Type B pancreatic cell (in vitro differentiated cells): ENCODE measurements at places on chromosomes 6 and 20.

DNA sequence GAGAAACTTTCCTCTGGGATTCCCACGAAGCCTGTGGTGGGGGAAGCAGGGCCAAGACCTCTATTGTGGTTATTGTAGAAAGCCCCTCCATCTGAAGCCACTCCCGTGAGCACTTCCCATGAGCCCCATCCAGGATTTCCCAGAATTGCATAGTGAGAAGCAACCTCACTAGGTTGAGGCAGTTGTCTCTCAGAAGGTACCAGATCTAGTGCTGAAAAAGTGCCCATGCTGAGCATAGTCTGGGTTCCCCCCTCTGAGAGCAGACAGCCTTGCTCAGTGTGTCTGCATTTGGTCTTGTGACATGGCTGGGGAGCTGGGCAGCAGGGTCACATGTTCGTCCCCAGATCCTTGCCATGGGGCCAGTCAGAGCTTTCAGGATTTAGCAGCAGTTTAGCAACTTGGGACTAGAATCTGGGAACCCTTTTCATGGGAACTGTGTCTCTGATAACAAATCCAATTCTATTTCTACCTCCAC lies 38.6 kb downstream of the SLC9A8 start:
- DNase-seq: no peak
- no peak overlapping the region for H3K4me3 ChIP-seq
- H3K4me1 ChIP-seq: peaks cover 32% of the 10 kb centered on the region
- no peak overlapping the region for H3K27ac ChIP-seq

GRCh38 chr6:108403236-108403635 lies 108.4 kb downstream of the AFG1L start:
- H3K4me1 ChIP-seq: no peaks in the 10 kb centered on the region
- no peak overlapping the region for H3K27ac ChIP-seq
- no peak for DNase-seq
- peaks cover 8% of the 10 kb centered on the region for H3K36me3 ChIP-seq

DNA sequence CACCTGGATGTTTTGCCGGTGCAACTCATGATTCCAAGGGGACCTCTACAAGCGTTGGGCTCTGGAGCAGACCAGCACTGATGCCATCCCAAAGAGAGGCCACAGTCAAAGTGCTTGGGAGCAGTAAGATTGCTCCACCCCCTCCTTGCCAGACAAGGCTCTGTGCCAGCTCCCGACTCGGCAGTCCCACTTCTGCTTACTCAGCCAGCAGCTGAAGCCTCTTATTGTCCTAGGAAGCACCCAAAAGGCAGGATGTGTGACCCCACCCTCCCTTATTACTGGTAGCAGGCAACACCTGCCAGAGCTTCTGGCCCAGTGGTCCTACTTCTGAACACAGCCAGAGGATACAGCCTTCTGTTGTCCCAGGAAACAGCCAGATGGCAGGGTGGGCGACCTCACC lies 614.2 kb downstream of the TENT5A start:
- no peaks in the 10 kb centered on the region for H3K36me3 ChIP-seq
- no peaks in the 10 kb centered on the region for H3K27me3 ChIP-seq
- no peak overlapping the region for H3K27ac ChIP-seq
- no peak overlapping the region for H3K4me3 ChIP-seq
- no peak for DNase-seq
- no peaks in the 10 kb centered on the region for H3K4me1 ChIP-seq

- no peaks in the 10 kb centered on the region for H3K27me3 ChIP-seq
- peaks cover 12% of the 10 kb centered on the region for H3K4me1 ChIP-seq
- no peak for DNase-seq
Measured at GRCh38 chr20:9018346-9018745, 50.5 kb upstream of the PLCB4 start.

DNA sequence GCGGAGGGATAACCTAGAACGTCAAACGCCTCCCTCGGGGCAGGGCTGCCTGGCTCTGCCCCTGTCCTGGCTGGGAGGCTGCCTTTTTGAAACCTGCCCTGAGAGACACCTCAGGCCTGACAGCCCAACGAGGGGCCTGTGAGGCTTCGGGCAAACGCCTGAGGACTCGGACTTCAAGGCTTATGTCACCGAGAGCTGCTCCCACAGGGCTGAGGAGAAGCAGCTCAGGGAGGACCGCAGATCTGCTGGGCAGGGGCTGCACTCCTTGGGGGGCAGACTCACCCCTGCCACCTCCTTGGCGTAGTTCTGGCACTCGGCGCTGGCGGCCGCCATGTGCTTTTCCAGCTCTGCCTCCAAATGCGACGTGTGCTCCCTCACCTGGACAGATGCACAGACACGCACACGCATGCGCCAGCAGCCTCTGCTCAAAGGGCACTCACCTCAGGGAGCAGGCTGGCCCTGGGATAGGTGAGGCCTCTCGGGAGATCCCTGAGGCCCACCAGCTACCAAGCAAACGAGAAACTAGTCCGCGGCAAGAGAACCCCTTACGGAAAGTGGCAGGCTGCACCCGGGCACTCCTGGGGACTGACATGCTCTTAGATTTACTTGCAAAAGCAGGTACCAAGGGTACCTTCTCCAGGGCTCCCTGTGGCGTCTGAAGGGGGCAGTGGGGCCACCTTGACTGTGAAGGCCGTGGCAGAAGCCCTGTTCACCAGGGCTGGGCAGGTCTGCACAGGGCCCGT lies 49.6 kb downstream of the DSTN start:
- no peak overlapping the region for H3K4me3 ChIP-seq
- H3K4me1 ChIP-seq: no peaks in the 10 kb centered on the region
- peak; percentile 51 for DNase-seq
- no peaks in the 10 kb centered on the region for H3K27me3 ChIP-seq
- H3K36me3 ChIP-seq: peaks cover 3% of the 10 kb centered on the region

- H3K27ac ChIP-seq: no peak overlapping the region
- no peak overlapping the region for H3K4me3 ChIP-seq
- no peaks in the 10 kb centered on the region for H3K4me1 ChIP-seq
Measured at GRCh38 chr20:12623870-12624269, 384.9 kb upstream of the SPTLC3 start.

- H3K4me1 ChIP-seq: no peaks in the 10 kb centered on the region
- no peak for DNase-seq
- no peak overlapping the region for H3K27ac ChIP-seq
Measured at GRCh38 chr20:41428285-41428684, 61.7 kb upstream of the EMILIN3 start.

DNA sequence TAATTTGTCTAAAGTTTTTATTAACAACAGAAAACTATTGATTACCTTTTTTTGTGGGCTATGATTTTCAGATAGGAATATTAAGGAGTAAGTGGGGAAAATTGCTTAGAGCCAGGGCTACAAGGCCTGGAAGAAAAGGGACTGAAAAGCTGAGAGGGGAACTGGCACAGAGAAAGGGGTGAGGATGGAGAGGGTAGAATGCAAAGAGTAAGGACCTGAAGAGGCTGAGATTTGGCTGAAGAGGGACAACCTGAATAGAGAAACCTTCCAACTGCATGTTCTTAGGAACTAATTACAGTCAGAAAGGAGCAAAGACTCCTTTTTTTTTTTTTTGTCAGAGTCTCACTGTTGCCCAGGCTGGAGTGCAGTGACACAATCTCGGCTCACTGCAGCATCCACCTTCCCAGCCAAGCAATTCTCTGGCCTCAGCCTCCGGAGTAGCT lies 16.7 kb downstream of the BTN2A1 start:
- peaks cover 20% of the 10 kb centered on the region for H3K36me3 ChIP-seq
- DNase-seq: no peak
- no peaks in the 10 kb centered on the region for H3K27me3 ChIP-seq
- peak overlapping the region; percentile 89 for H3K4me3 ChIP-seq
